GM12878 (cell line): ENCODE measurements at places on chromosomes 6 and 20. TPM values are rescaled to one million over a fixed set of nuclear protein-coding genes. Genes with fewer than 3 reads are reported as not detected.

DNA sequence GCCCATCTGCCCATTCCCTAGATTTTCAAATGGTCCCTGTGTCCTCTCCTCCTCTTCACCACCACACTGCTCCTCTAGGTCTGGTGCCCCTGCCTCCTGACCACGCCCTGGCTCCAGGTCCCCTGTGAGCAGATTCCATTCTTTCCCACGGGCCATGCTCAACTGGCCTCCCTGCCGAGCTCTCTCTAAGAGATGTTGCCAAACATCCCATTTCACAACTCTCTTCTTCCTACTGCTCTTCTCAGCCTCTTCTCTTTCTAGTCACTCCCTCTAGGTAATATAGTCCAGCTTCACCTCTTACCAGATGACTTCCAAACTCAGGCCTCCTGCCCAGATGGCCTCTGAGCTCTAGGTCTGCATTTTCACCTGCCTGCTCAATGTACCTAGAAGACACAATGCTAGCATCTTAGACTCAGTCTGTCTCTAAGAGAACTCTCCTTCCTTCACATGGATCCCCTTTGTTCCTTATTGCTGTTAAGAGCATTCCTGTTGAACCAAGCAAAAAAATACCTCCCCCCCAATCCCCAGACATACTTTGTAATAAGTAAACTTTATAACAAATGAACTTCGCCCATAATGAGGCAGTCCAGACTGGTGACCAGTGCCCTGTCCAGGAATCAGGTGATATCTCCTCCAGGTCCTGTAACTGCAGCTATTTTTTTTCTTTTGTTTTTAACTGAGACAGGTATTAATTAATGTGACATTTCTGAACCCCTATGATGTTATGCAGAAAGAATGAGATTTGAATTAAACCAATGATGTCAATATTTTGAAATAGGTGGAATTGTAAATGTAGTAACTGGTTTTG, 79.0 kb downstream of the LYRM4 start:
- DNase-seq = no peak

- DNase-seq = no peak
Measured at GRCh38 chr20:59573837-59574236, 30.5 kb upstream of the PHACTR3 start.

DNA sequence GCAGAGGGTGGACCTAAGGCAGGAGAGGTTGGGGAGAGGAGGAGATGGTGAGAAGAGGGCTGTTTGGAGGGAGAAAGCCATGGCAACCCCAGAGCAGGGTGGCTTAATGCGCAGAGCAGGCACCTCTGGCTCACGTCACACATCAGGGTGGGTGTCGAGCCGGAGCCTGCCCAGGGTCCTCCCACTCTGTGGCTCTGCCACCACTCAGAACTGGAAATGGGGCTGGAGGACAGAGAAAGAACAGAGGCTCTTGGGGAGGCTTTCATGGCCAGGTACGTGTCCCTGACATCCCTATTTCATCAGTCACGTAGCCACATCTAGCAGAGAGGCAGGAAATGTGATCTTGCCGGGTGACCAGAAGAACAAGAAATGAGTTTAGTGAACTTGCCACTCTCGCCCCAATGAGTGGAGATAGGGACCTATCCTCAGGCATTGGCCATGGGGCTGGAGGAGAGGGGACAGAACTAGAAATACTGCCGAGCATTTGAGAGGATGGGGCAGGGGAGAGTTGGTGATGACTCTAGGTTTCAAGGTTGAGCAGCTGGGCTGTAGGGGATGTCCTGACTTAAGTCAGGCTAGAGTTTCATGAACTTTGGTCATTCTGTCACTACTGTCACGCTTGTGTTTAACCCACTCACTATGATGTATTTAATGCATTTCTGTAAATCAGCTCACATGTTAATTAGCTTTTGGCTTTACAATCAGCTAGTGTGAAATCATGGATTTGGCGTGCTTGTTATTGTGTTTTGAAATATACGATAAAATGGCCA, 52.7 kb downstream of the CDH26 start:
- DNase-seq = no peak

DNA sequence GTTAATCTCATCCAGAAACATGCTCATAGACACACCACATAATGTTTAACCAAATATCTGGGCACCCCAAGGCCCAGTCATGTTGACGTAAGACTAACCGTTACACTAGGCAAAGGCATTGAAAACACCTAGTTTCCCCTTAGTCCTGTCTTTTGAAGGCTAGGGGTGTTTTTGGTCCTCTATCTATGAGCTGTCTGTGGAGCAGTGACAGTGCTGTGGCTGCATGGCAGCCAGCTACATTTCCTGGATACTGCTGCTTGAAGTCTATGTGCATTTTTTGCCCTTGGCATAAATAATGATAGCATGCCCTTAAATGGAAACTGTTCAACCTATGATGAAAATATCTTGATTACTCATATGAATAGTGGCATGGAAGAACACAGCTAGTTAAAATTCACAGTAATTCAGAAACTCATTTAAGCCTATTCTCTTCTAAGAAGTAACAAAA, 18.6 kb downstream of the FARS2 start:
- no peak for DNase-seq

GRCh38 chr6:169868458-169868857, 117.0 kb downstream of the ERMARD start:
- no peak for DNase-seq

DNA sequence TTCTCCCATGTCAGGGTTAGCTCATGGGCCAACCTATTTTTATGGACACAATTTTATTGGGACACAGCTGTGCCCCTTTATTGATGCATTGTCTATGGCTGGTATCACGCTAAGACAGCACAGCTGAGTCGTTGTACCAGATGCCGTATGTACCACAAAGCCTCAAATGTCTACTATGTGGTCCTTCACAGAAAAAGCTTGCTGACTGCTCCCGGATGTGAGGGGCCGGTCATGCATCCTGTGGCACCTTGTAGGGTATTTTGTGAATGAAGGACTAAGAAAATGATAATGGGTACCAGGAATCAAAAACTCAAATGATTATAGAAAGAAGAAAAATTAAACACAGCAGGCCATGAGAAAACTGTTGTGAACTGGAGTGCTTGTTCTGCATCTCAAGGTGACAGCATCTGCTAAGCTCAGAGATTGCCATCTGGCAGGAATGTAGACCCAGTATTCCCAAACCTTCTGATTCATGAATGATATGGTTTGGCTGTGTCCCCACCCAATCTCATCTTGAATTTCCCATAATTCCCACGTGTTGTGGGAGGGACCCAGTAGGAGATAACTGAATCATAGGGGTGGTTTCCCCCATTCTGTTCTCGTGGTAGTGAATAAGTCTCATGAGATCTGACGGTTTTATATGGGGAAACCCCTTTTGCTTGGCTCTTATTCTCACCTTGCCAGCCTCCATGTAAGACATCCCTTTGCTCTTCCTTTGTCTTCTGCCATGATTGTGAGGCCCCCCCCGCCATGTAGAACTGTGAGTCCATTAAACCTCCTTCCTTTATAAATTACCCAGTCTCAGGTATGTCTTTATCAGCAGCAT, 248.5 kb downstream of the TSHZ2 start:
- DNase-seq = no peak

- no peak for DNase-seq
Measured at GRCh38 chr20:33437141-33437911, 6.2 kb downstream of the SNTA1 start.

DNA sequence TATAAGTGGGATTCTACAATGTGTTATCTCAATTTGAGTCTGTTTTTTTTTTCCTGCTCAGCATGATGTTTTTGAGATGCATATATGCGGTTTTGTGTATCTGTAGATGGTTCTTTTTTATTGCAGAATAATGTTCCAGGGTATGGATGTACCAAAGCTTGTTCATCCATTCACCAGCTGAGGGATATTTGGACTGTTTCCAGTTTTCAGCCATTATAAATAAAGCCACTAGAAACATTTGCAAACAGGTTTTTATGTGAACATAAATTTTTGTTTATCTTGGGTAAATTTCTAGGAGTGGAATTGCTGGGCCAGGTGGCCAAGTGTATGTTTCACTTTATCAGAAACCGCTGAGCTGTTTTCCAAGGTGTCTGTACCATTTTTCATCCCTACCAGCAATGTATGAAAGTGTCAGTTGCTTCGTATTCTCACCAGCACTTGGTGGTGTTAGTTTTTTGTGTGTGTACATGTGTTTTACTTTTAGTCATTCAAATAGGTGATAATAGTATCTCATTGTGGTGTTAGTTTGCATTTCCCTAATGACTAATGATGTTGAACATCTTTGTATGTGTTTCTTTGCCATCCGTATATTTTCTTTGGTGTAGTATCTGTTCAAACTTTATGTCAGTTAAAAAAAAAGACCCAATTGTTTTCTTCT, 124.2 kb downstream of the CEBPB start:
- DNase-seq = no peak

Gene LAMA2
- polyA plus RNA-seq = 0.14 and 0.15 TPM in 2 replicates

Gene C20orf141
- polyA plus RNA-seq = not detected in 2 replicates

Gene CFB
- polyA plus RNA-seq = 0.47 TPM in 1 of 2 replicates, not detected in the other

Gene RBBP8NL
- polyA plus RNA-seq = not detected in 2 replicates
